ENCODE measurements at places on chromosomes 3 and 15.

GRCh38 chr3:50122661-50123391 lies 32.3 kb upstream of the SEMA3F start:
- DNase-seq: no peak

DNA sequence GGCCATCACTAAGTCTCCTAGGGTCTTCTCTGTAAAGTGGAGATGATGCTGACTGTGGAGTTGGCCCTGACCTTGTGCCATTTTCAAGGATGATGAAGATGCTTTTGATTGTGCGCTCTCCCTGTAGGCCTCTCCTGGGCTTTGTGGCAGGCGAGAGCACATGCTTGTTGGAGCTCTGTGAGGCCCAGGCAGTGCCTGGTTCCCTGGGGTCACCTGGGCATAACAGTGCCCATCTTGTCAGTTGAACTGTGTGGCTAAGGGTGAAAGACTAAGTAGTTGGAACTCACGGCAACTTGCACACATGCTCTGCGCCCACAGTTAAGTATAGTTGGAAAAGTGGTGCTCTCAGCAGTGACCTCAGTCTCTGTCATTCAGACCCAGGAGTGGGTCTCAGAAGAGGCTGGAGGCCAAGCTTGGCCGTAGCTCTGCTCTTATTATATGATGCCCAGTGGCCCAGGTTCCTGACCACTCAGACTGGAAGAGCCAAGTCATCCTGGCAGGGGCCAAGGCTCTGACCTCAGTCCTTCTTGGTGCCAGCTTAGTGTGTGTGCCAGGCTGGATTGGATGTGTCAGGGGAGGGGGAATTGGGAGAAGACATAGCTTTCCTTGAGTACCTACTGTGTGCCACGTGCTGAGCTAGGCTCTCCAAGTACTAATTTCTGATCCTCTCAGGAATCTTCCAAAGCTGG lies 154.6 kb downstream of the EEFSEC start:
- DNase-seq: no peak

- DNase-seq: no peak
Measured at GRCh38 chr3:49593041-49593440, 38.8 kb downstream of the BSN start.

DNA sequence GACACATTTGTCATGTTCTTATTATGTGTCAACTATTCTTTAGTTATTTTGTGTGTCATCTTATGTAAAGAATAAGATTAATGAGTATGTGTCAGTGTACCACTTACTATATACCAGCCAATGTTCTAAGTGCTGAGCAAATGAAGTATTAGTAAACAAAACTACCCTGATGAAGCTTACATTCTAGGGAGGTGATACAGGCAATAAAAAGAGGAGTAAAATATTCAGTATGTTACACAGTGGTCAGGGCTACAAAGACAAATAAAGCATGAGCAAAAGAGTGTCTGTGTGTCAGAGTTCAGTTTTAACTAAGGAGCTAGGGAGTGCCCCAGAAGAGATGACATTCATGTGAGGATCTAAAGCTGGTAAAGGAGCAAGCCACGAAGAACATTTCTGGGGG lies 79.1 kb downstream of the TRPC1 start:
- DNase-seq: no peak

GRCh38 chr3:20747741-20748140 lies 561.7 kb upstream of the SGO1 start:
- no peak for DNase-seq

GRCh38 chr3:131067983-131068382 lies 41.3 kb downstream of the NEK11 start:
- no peak for DNase-seq

DNA sequence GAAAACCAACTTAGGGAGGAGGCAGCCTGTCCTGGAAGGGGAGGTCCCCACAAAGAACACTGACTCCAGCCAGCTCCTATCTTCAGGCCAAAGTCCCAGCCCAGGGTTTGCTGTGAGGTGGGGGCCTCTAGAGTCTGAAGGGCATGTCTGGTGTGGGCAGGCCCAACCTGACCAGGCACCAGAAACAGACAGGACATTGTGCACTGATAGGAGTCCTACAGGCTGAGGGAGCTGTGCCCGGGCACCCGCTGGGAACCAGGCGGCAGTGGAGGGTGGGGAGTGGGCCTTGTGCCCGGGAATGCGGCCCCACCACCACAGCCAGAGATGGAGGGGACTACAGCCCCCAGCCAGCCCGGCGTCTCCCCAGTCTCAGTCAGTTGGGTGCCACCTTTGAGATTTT lies 161.4 kb downstream of the WNT7A start:
- DNase-seq: no peak

GRCh38 chr15:28125673-28126651 lies 26.8 kb upstream of the OCA2 start:
- DNase-seq: peak; percentile 15

DNA sequence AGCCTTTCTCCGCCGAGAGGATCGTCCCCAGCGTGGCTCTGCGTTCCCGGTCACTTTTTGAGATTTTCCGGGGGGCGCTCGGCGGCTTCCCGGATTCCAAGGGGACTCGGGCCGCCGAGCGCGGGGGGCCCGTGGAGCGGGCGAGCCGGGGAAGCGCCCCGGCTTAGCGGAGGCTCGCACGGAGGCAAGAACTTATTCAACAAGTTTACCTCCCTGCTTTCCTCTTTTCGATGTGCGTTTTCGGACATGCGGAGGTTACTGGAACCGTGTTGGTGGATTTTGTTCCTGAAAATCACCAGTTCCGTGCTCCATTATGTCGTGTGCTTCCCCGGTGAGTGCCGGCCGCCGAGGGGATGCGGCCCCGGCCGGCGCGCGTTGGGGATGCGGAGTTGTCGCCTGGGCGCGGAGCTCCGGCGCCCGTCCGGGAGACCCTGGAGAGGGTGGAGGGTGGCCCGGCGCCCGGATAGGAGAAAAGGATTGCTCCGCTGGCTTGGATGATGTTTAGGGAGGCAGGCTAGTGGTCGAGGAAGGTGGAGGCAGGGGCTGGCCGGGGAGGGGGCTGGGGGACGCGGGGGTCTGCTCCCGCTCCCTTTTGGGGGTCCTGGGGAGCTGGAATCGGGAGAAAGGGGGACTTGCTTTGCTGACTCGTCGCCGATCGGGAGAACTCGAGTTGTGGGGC lies 810 bp downstream of the PTPRG start:
- no peak for DNase-seq

- DNase-seq: no peak
Measured at GRCh38 chr3:151074256-151074655, 11.2 kb upstream of the MED12L start.

GRCh38 chr3:53195602-53196574 lies 34.9 kb downstream of the PRKCD start:
- DNase-seq: peak; percentile 48

GRCh38 chr15:38058596-38059075 lies 124.2 kb downstream of the TMCO5A start:
- DNase-seq: no peak

DNA sequence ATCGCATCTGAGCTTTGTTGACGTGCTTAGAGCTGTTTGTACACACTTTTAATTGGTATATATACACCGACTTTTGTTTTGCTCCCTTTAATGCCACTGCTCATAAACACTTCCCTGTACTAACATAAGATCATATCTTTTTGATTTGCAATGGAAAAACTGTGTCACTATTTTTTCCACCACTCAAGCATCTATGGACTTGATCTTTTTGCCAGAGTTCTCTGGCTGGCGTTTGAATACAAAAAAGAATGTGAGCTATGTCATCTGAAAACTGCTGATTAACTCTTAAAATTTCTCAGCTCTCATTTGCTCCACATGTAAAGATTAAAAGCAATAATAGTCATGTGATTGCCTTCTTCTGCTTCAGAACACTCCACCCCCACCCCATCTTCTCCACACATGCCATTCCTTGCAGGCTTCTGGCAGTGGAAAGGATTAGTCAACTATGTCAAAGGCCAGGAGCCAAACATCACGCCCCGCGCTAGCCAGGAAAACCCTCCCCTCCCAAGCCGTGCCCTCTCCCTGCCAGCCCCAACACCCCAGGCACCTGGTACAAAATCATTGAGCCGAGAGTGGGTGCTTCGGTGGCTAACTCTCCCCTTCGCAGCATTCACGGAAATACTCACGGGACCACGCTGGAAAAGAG lies 123.4 kb upstream of the MEF2A start:
- DNase-seq: no peak

GRCh38 chr15:58306591-58307312 lies 125.0 kb upstream of the LIPC start:
- no peak for DNase-seq

DNA sequence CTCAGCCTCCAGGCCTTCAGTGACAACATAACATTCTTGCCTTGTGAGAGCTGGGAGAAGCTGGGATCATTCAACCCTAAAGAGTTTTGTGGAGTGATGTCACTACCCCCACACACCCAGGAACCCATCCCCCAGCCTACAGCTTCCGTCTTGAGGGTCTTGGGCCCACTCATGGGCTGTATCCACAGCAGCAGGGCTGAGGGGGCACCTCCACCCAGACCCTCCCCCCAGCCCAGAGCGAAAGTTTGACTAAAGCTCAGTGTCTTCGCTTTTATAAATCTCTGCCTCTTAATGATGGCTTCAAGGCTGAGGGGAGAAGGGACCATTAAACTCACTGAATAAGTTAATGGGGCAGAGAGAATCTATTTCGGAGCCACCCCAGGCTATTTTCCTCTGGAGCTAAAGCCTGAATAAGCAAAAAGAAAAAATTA lies 23.8 kb downstream of the NTRK3 start:
- no peak for DNase-seq

DNA sequence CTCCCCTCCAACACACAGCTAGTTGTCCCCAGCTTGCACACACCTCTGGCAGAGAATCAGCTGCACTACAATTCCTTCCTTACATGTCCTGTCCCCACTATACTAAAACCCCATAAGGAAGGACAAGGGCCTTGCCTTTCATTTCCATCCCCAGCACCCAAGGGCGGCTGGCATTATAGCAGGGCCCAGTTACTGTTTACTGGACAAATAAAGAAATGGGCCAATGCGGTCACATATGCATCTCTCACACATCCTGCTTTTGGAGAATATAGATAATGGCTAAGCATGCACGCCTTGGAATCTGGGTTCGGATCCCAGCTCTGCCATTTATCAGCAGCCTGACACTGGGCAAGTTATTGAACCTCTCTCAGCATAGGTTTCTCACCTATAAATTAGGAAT lies 99.1 kb downstream of the DAPK2 start:
- DNase-seq: no peak

- no peak for DNase-seq
Measured at GRCh38 chr15:75637245-75638009, 2.6 kb downstream of the IMP3 start.
